Brain pericyte (primary cell): ENCODE measurements at places on chromosomes 2 and 18.

DNA sequence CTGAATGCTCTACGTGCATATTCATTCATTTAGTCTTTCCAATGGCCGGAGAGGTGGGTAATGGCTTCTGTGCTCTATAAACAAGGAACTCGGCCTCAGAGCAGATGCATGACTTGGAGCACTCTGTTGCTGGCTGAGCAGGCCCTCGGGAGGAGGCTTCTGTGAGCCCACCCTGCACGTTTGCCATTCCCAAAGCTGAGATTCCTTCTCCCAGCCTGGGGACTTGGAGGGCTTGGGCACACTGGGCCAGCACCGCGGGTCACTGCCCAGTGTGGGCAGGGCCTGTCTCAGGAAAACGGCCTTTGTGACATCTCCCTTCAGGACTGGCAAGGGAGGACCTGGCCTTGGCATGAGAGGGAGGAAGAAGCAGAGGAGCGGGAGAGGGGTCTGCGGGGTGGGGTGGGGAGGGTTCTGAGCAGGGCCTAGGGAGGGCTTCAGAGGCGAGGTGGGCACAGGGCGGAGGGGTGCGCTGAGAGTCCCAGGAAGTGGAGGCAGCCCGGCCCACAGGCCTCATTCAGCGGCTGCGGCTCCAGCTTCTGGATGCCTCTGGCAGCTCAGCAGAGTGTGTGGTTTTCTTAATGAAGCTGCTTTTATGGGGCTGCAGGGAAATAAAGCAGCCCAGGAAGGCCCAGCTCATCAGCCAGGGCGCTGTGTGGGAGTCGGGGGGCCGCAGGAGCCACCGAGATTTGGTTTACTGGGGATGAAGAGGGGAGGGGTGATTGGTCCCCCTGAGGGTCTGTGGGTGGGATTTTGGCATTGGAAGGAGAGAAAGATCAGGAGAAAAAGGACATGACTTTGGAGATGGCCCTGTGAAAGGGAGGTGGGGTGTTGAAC, 51.7 kb upstream of the OTOF start:
- DNase-seq, result no peak

GRCh38 chr18:13110559-13110958, 108.0 kb upstream of the LDLRAD4 start:
- no peak for DNase-seq

- DNase-seq, result no peak
Measured at GRCh38 chr2:236510034-236510433, 59.6 kb upstream of the ACKR3 start.

DNA sequence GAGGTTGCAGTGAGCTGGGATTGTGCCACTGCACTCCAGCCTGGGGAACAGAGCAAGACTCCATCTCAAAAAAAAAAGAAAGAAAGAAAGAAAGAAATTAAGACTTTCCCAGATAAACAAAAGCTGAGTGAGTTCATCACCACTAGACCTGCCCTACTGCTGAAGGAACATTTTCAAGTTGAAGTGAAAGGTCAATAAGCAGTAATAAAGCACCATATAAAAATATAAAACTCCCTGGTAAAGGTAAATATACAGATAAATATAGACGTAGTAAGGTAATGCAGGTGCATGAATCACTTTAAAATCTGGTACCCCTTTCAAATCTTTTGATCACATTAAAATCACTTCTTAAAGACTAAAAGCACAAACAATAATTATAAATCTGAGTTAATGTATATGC, 42.6 kb downstream of the UNC50 start:
- DNase-seq, result no peak

DNA sequence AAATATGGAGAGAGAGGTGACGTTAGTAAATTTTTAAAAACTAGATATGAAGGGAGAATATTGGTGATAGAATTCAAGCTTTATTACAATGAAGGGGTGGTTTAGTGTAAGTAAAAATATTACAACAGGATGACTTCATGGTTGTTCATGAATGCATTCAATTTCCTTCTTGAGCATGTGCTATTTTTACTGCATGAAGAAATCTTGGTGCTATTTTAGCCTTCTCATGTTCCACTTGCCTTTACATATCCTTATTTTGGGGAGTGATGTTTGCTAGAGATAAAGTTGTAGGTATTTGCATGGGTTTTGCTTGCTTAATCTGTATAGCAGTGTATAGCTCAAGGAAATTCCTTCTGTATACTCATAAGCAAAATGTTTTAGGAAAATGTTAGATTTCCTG, 195.0 kb upstream of the MMADHC start:
- DNase-seq, result no peak

DNA sequence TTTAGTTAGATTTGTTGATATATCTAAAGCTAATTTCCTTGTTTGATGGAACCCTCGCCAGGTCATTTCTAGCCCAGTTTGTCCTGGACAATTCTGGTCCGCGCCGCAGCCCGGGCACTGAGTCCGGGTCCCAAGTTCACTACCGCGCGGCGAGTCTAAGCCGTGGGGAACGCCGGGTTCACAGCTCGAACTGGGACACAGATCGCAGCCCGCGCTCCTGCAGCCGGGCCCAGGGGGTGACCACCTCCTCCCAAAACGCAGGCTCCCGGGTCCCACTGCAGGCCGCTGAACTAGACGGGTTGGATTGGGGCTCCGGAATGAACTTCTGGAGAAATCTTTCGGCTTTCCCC, 681 bp downstream of the ACADL start:
- no peak for DNase-seq

- DNase-seq, result no peak
Measured at GRCh38 chr2:207772081-207772843, 2.6 kb upstream of the FZD5 start.

DNA sequence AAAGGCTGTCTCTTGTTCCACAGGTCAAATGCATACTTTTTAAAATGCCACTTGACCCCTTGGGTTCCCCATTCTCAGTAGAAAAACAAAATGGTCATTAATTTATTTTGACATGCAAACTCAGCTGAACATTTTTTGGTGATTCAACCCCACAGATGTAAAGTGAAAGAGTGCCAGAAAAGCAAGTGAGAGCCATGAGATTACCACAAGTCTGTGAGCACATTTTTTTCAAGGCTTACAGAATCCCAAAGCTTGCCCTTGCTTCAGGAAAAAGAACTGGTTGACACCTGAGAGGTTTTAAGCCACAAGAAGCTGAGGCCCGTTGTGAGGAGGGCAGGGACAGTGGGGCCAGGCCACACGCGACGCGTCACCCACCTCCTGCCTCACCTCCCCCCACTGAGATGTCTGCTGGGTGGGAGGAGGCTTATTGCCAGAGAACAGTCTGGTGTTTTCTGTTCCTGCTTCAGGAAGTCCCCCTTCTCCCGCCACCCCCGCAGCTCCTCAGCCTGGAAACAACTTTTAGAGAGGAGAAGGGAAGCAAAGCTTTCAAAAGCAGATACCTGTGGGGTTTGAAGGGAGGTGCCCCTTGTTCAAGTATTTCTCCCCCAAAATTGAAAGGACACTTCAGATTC, 70.4 kb upstream of the CYP1B1 start:
- DNase-seq, result peak; percentile 83

DNA sequence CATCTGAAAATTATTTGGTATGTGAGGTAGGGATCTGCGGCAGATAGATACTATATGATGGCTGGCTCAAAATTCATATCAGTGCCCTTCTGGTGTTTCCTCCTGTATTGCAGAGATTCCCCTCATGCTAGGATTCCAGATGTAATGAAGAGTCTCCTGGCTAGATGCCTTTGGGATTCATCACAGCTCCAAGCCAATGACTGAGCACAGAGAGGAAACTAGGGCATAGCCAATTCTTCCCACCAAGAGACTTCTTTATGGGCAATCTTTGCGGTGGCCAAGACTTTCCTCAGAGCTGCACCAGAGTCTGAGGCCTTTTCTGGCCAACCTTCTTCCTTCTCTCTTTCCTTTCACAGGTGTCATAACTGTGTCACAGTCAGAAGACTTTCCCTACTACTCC, 25.5 kb upstream of the CIB4 start:
- DNase-seq, result no peak

GRCh38 chr18:39801010-39801409, 2154.0 kb upstream of the PIK3C3 start:
- DNase-seq, result no peak

- DNase-seq, result no peak
Measured at GRCh38 chr18:69980982-69981804, 33.5 kb upstream of the CD226 start.

DNA sequence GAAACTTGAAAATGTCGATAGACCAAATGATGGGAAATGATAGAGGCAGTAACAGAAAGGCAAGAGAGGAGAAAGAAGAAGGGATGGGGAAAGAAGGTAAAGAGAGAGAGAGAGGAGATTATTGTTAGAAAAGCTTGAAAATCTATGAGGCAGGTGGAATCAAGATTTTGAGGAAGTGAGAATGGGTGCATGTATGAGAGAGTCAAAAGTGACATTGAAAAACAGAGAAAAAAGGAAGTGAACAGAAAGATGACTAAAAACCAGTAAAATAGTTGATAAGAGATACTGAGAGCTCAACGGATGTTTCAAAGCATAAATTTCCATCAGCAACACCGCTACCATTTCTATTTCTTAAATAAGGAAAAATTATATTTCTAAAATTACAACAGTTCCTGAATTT, 327.4 kb upstream of the CWC22 start:
- no peak for DNase-seq

DNA sequence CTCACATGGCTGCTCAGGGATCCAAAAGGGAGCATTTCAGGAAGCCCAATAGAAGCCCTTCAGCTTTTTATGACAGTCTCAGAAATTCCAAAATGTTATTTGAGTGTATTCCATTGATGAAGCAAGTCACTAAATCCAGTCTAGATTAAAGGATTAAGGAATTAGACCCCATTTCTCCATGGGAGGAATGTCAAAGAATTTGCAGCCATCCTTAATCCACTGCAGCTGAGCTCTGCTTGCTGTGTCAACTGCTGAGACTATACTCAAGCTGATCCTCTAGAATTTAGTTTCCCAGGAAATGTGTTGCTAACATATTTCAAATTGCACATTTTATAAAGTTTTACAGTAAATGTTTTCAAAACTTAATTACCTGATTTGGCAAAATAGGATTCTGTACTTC, 28.4 kb upstream of the C2orf69 start:
- no peak for DNase-seq

DNA sequence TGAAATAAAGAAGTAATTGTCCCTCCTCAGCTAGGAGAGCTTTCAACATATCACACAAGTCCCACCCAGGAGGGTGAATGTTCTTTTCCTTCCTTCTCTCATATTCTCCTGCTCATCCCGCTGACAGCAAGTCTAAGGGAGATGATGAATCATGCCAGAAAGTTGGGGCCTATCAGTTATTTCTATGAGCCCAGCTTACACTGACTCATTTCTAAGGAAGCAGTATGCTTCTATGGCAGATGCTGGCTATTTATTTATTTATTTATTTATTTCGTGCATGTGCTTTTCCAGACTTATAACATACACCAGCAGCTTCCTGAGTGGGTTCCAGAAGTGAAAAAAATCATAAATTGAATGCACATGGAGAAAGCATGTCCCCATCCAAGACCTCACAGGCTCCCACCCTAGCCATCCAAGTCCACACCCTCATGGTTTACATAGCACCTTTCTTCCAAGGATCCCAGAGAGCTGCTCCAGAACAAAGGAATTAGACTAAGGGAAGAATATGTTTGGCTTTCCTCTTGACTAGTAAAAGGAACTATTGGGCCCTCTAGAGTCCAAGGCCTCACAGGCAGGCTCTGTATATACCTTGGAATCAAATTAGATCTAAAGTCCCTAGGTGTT, 1074.2 kb upstream of the ZEB2 start:
- peak; percentile 55 for DNase-seq

- DNase-seq, result no peak
Measured at GRCh38 chr2:230444832-230445231, 28.8 kb downstream of the SP100 start.

DNA sequence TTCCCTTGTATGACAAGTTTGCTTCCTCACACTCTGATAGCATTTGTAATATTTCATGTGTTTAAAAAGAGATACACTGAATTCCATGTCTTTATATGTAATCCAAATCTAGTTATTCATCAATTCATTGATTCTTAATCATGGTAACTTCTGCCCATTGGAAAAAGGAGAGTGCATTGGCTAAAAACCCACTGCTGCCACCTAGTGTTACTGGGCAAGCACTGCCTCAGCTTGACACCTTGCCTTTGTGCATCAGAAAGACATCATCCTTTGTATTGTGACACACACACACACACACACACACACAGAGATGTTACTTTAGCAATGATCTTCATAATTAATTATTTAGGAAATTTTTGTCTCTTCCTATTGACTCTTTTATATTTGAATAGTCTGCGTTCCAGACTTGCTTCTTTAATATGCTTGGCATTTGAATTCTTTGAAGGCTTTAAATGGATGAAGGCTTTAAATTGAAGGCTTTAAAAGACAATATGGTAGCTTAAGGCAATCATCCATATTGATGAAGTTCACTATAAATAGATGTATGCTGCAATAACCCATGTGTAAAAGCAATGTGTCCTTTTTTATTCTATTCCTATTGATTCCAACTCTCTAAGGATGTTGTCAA, 414.2 kb upstream of the CHST9 start:
- no peak for DNase-seq

- no peak for DNase-seq
Measured at GRCh38 chr2:234978466-234979203, 26.8 kb downstream of the SH3BP4 start.

DNA sequence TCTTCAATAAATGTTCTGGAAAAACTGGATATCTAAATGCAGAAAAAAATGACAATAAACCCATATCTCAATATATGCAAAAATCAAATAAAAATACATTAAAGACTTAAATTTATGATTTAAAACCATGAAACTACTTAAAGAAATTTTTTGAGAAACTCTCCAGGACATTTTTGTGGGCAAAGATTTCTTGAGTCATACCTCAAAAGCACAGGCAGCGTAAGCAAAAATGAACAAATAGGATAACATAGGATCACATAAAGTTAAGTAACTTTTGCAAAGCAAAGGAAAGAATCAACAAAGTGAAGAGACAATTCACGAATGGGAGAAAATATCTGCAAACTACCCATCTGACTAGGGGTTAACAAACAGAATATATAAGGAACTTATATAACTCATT, 1545.5 kb downstream of the SUCLG1 start:
- DNase-seq, result no peak

- no peak for DNase-seq
Measured at GRCh38 chr2:186925514-186925913, 76.5 kb upstream of the ZSWIM2 start.

DNA sequence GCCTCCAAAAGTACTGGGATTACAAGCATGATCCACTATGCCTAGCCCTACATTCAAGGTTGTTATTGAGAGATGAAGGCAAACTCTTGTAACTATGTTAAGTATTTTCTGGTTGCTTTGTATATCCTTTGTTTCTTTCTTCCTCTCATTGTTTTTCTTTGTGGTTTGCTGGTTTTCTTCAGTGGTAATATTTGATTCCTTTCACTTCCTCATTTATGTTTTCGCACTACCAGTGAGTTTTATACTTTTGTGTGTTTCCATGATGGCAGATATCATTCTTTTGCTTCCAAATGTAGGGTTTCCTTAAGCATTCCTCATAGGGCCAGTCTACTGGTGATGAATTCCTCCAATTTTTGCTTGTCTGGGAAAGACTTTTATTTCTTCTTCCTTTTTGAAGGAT, 90.2 kb downstream of the NCK2 start:
- DNase-seq, result no peak

DNA sequence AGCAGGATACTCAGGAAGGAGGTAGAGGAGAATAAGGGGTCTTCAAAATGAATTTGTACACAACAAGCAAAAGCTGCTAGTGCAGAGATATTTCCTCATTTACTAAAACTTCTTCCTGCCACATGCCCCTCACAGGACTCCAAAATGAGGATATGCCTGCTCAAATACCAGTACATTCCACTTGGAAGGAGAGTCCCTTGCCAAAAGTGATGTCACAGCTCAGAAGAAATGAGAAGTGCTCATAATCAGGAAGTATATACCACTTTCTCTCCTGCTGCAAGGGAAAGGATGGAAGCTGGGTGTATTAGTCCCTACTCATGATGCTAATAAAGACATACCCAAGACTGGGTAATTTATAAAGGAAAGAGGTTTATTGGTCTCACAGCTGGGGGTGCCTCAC, 87.7 kb upstream of the FSHR start:
- DNase-seq, result no peak
